ENCODE measurements at places on chromosomes 1 and 21.
A peak's percentile ranks its signal among the peaks of the same experiment; 100 is the strongest.

GRCh38 chr1:46244656-46245371, 2.7 kb upstream of the RAD54L start:
- no peak for DNase-seq

- DNase-seq = no peak
Observed at GRCh38 chr1:33275195-33275594, 18.9 kb downstream of the ZNF362 start.

DNA sequence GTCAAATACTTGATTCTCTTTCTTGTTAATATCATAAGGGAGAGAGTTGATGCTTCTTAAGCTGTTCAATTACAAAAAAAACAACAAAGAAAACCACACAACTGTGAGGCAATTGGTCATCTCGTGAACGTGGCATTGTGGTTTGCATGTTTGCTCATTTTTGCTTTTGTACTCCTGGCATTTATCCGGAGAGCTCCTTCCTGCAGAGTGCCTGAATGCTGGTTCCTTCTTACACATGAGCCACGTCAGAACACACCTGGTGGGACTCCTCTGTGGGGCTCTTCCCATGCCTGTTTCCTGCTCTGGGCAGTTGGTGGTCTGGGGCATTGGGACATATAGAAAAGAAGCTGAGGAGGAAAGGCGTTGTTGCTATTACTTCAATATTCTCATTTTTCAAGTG, 25.7 kb downstream of the KCNK1 start:
- DNase-seq = no peak

DNA sequence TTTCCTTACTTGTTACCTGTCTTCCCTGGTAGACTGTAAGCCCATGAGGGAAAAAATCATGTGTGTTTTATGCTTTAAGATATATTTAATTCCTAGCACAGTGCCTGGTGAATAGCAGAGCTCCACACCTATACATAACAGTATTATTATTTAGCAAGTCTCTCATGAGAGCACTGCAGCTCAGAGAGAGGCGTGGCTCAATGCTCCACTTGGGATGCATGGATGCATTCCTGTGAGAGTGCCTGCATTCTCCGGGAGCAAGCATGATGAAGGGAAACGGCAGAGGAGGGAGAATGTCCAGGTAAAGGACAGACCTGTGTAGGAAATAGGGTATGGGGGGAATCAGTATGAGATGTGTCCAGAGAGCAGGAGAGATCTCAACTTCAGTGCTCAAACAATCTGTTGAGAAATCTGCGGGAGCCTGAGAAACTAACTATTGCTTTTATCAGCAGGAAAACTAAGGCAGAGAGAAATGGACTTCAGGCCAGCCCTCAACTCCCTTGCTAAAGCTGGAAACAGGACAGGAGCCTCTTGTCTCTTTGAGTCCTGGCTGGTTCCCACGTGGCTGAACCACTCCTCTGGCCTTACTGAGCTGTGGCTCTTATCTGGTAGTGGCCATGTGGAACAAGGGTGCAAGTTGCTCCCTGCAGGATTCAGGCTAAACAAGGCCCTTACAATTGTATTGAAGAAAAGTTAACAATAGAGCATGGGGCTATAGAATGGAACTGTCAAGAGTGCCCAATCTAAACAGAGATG, 113.1 kb downstream of the KCNN3 start:
- DNase-seq = no peak

GRCh38 chr1:62240651-62241370, 46.2 kb downstream of the L1TD1 start:
- no peak for DNase-seq

GRCh38 chr1:18144916-18145647, 37.5 kb downstream of the IGSF21 start:
- no peak for DNase-seq

DNA sequence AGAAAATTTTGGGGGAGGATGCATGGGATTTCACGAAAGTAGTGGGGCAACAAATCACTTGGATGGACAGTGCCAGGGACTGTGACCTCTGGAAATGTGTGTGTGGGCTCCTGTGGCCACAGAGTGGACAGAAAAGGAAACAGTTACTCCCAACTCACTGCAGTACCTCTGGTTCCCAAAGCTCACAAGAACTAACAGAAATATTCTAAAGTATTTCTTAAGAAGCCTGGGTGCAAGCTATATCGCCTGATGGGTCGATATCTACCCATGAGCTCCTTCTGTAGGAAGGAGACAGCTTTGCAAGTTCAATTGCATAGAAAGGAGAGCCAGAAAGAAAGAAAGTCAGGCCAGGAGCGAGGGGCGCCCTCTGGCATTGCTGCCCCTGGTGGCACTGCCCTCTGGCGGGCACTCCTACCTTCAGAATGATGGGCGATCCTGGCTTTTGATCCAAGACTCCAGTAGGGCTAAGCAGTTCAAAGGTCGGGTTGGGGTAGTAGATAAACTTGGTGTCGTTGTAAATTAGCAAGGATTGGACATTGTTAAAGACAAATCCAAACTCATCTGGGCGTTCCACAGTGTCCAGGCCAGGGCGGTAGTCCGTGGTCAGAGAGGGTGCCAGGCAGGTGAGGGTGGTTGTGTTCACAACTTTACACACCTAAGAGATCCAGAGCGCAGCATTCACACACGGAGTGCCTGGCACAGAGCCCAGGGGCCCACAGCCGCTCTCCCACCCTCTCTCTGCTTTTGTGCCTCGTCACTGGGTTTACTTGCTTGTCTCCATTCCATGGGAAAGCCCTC, 134.7 kb upstream of the CD34 start:
- DNase-seq = peak; percentile 34

GRCh38 chr1:220184506-220184905, 87.7 kb downstream of the RAB3GAP2 start:
- no peak for DNase-seq

- DNase-seq = no peak
Observed at GRCh38 chr1:185938396-185938795, 204.2 kb downstream of the HMCN1 start.

DNA sequence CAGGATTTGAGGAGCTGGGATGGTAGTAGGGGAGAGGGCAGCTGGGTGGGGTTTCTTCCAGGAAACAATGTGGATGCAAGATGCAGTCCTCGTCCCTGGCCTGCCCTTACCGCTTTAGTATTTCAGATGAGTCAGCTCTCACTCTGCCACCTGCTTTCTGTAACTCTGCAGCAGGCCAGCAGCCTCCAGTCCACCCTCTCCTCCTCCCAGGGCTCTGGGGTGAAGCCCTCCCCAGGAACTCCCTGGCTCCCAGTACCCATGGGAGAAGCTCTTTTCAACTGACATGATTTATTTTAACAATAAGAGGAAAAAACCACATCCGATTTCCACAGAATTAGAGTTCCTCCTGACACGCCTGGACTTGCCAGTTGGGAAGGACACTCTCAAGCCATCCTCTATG, 39.0 kb upstream of the IL20 start:
- no peak for DNase-seq

DNA sequence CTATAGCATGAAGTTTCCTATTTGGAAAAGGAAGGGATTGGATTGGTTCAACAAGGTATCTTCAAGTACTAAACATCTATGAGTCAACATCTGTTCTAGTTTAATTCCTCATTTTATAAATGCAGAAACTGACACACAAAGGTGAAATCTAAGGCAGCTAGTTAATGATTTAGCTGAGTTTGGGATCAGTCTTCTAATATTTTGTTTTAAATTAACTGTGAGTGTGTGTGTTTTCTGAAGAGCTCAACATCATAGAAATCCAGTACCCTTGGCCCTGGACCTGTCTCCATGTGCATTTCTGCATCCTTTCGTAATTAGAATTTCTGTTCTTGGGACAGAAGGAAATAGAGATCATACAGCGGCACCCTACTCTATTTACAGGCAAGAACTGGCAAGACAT, 105.9 kb downstream of the RGS2 start:
- DNase-seq = no peak

- no peak for DNase-seq
Observed at GRCh38 chr1:22567994-22568393, 4.7 kb downstream of the EPHA8 start.

- no peak for DNase-seq
Observed at GRCh38 chr1:43973981-43974442, 748 bp upstream of the ATP6V0B start.

GRCh38 chr1:208757846-208758245, 513.7 kb upstream of the PLXNA2 start:
- DNase-seq = no peak

GRCh38 chr1:173193639-173194038, 13.5 kb downstream of the TNFSF4 start:
- DNase-seq = no peak

GRCh38 chr1:114482585-114482984, 28.4 kb downstream of the TRIM33 start:
- no peak for DNase-seq

All from natural killer cell treated with Interleukin-12 subunit alpha and Interleukin-12 subunit beta and Interleukin-15 and Interleukin-18, amount 100 ng/mL, for 72 hours (primary cell).